Naive B cell (primary cell): ENCODE measurements at places on chromosomes 6 and 20. TPM values are rescaled to one million over a fixed set of nuclear protein-coding genes. Genes with fewer than 3 reads are reported as not detected.
A peak's percentile ranks its signal among the peaks of the same experiment; 100 is the strongest.

GRCh38 chr6:107794771-107795170, 29.3 kb downstream of the SCML4 start:
- H3K4me1 ChIP-seq = peaks cover 41% of the 10 kb centered on the region
- no peak overlapping the region for H3K27ac ChIP-seq
- H3K36me3 ChIP-seq = peaks cover 8% of the 10 kb centered on the region
- no peak overlapping the region for H3K4me3 ChIP-seq

TTK gene
- polyA plus RNA-seq = 0.72 TPM

GRCh38 chr6:41560431-41561192, 14.4 kb downstream of the FOXP4 start:
- H3K27ac ChIP-seq = peak overlapping the region; percentile 98
- peaks cover 30% of the 10 kb centered on the region for H3K4me1 ChIP-seq
- H3K27me3 ChIP-seq = no peaks in the 10 kb centered on the region
- peak; percentile 81 for DNase-seq

GRCh38 chr6:167113935-167114910, 8.7 kb upstream of the CCR6 start:
- peak overlapping the region; percentile 92 for H3K4me3 ChIP-seq
- peaks cover 85% of the 10 kb centered on the region for H3K4me1 ChIP-seq
- peak overlapping the region; percentile 100 for H3K27ac ChIP-seq
- H3K36me3 ChIP-seq = peaks cover 17% of the 10 kb centered on the region
- peak; percentile 96 for DNase-seq
- H3K27me3 ChIP-seq = no peaks in the 10 kb centered on the region

DNA sequence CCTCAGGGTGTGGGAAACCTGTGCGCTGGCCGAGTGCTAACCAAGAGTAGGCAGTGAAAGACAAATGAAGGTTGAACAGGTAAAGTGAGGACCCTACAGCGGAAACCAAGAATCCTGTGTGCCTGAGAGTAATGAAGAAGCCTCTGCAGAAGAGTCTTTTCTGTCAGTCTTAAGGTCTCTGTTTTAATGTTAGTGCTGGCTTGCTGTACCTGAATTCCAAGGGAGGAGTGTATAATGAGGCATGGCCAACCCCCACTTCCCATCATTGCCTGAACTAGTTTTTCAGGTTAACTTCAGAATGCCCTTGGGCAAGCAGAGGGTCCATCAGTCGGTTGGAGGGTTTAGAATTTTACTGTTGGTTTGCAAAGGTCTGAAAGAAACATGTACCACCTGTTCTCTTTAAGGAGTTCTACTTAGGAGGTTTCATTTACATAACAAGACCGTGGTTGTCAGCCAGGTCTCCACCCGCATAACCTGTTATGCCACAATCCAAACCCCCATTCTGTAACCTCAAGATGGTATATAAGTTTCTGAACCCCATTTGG, 589 bp upstream of the PDCD2 start:
- H3K36me3 ChIP-seq = no peaks in the 10 kb centered on the region
- peaks cover 5% of the 10 kb centered on the region for H3K27me3 ChIP-seq
- H3K4me3 ChIP-seq = peak overlapping the region; percentile 96

GRCh38 chr6:90296341-90297114, at the start of gene BACH2:
BACH2 (minus strand) TSS chr6:90296843; CDS start chr6:90008844, 287,999 bp downstream.
- H3K36me3 ChIP-seq = peaks cover 8% of the 10 kb centered on the region
- peaks cover 33% of the 10 kb centered on the region for H3K4me1 ChIP-seq
- peak within 1 kb of the TSS; percentile 98 for H3K27ac ChIP-seq
- peak; percentile 95 for DNase-seq
- no peaks in the 10 kb centered on the region for H3K27me3 ChIP-seq
- peak within 1 kb of the TSS; percentile 95 for H3K4me3 ChIP-seq

DNA sequence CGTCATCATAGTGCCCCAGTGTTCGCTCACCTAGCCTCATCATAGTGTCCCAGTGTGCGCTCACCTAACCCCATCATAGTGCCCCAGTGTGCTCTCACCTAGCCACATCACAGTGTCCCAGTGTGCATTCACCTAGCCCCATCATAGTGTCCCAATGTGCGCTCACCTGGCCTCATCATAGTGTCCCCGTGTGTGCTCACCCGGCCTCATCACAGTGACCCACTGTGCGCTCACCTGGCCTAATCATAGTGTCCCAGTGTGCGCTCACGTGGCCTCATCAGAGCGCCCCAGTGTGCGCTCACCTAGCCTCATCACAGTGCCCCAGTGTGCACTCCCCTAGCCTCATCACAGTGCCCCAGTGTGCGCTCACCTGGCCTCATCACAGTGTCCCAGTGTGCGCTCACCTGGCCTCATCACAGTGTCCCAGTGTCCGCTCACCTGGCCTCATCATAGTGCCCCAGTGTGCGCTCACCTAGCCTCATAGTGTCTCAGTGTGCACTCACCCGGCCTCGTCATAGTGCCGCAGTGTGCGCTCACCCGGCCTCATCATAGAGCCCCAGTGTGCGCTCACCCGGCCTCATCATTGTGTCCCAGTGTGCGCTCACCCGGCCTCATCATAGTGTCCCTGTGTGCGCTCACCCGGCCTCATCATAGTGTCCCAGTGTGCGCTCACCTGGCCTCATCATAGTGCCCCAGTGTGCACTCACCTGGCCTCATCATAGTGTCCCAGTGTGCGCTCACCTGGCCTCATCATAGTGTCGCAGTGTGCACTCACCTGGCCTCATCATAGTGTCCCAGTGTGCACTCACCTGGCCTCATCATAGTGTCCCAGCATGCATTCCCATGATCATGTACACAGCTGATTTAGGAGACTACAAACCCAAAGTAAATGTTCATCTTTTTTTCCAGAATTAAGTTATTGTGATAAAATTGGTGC, 9.5 kb downstream of the TMEM242 start:
- H3K27me3 ChIP-seq = no peaks in the 10 kb centered on the region
- no peak overlapping the region for H3K4me3 ChIP-seq
- H3K4me1 ChIP-seq = peaks cover 6% of the 10 kb centered on the region
- peaks cover 12% of the 10 kb centered on the region for H3K36me3 ChIP-seq

- H3K36me3 ChIP-seq = no peaks in the 10 kb centered on the region
- H3K27ac ChIP-seq = peak overlapping the region; percentile 95
- no peaks in the 10 kb centered on the region for H3K27me3 ChIP-seq
These were observed 1.1 kb downstream of the PPP1R18 start for GRCh38 chr6:30685157-30686008.

AIF1 gene
- 5.9 TPM for polyA plus RNA-seq

DNA sequence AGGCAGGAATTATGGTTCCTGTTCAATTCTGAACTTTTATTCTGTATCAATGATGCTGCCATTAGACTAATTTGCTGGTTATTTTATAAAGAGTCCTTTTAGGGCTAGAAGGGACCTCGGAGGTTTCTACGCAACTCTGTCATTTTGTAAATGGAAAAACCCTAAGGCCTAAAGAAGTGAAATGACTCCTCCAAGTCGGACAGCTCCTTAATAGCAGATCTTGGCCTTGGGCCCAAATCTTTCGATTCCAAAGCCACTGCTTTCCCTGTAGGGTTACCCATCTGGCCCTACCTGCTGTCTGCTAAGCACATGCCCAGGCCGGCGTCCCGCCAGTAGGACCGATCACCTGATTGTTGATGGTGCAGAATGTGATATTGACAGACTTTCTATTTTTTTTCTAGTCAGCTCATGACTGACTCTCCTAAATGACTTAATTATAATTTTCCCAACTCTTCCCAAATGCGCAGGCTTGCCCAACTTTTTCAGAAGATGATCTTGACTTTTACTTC, 40.2 kb downstream of the PLEKHG1 start:
- peaks cover 15% of the 10 kb centered on the region for H3K36me3 ChIP-seq
- H3K27ac ChIP-seq = peak overlapping the region; percentile 36
- H3K4me1 ChIP-seq = peaks cover 69% of the 10 kb centered on the region
- no peak overlapping the region for H3K4me3 ChIP-seq
- no peaks in the 10 kb centered on the region for H3K27me3 ChIP-seq

DNA sequence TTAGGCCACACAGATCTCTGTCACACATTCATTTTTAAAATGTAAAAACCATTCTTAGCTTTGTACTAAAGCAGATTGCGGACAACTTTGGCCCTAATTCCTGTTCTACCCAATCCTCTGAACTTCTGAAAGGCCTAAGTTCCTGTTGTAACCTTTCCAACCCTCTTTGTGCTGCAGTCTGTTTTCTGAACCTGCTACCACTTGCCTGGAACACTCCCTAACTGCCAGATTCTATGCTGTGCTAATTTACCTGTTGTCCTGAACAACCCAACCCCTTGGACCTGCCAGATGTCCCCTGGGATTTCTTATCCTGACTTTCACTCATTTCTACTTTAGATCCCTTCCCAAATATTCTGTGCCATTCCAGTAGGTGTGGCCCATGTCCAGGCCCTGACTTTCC, 398.7 kb downstream of the ZFAND3 start:
- H3K27me3 ChIP-seq = no peaks in the 10 kb centered on the region
- no peak overlapping the region for H3K27ac ChIP-seq
- H3K36me3 ChIP-seq = no peaks in the 10 kb centered on the region
- no peak for DNase-seq
- no peak overlapping the region for H3K4me3 ChIP-seq

DNA sequence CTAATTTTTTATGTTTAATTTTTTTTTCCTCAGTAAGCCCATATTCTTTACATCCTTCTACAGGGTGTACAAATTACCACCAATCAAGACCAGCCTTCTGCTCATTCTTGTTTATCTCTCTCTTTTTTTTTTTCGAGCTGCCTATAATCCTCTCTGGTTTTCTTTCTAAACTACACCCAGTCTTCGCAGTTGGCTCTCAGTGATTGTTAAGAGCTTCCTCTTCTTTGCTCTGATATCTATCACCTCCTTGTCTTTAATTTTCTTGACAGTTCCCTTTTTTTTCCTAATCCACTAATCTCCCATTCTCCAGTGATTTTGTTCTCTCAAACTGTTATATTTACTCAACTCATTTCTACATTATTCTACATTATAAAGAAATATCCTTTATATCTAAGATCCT, 38.5 kb upstream of the PTPRK start:
- no peaks in the 10 kb centered on the region for H3K27me3 ChIP-seq
- no peak overlapping the region for H3K4me3 ChIP-seq
- H3K36me3 ChIP-seq = no peaks in the 10 kb centered on the region
- no peaks in the 10 kb centered on the region for H3K4me1 ChIP-seq
- no peak for DNase-seq

- H3K27ac ChIP-seq = peak within 1 kb of the TSS; percentile 98
- H3K4me1 ChIP-seq = peaks cover 57% of the 10 kb centered on the region
- DNase-seq = peak; percentile 74
- H3K4me3 ChIP-seq = peak within 1 kb of the TSS; percentile 90
- no peaks in the 10 kb centered on the region for H3K36me3 ChIP-seq
- peaks cover 6% of the 10 kb centered on the region for H3K27me3 ChIP-seq
These were observed at the start of gene FNDC11 for GRCh38 chr20:63553933-63554290. FNDC11 (plus strand) TSS chr20:63554159; CDS start chr20:63555664, 1,505 bp downstream.

DNA sequence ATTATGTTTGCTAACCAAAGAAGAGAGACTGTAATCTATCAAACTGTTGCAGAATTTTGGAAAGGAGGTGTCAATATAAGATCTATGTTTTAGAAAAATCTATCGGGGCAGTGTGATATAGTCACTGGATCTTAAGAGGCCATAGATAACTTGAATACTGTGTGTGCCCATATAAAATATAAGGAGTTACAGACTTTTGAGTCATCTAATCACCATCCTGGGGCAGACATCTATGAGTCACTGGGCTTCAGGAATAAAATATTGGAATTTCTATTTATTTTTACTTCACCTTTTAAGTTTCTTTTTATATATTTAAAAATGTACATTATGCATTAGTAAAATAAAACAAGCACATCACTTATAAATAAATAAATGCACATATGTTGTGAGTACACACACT, 509.3 kb upstream of the MAN1A1 start:
- no peaks in the 10 kb centered on the region for H3K27me3 ChIP-seq
- peaks cover 10% of the 10 kb centered on the region for H3K4me1 ChIP-seq
- no peak overlapping the region for H3K27ac ChIP-seq
- no peak for DNase-seq
- H3K36me3 ChIP-seq = no peaks in the 10 kb centered on the region

DNA sequence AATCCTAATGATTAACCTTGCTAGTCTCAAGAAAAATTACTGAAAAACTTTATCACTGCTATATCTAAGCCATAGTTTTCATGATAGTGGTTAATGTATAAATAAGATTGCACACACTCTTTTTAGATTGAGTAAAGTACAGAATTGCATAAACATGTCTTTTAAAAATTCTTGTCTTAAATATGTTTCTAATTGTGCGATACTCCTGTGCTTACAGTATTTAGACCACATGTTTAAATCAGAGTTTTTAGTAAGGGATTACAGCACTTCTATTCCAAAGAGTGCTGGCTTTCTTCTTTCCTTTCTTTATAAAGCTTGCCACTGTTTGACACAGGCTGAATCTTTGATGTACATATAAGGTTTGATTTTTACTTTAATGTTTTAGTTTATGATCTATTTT, 36.8 kb upstream of the RGS17 start:
- H3K36me3 ChIP-seq = peaks cover 6% of the 10 kb centered on the region
- H3K4me3 ChIP-seq = no peak overlapping the region
- DNase-seq = no peak
- H3K4me1 ChIP-seq = no peaks in the 10 kb centered on the region

DNA sequence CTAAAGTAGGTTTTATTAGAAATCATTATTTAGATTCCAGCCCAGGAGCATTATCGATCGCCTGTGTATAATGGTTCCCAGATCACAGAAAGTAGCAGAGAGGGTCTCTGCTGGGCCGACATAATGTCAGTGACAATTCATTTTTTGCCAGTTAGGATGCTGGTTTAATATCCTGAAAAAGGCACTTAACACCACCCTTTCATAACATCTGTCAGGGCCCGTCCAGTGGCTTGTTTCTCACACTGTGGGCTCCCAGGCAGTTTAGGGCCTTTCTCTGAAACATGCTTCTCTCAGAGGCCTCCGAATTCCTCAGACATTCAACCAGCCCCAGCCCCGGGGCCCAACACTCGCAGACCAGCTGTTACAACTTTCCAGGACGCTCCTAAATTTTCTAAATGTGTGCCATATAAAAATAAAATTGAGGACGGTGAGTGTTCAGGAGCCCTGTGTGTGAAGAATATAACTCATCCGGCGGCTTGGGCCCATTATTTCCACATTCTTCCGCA, 108.6 kb upstream of the EYA4 start:
- H3K27ac ChIP-seq = no peak overlapping the region
- DNase-seq = no peak
- no peaks in the 10 kb centered on the region for H3K36me3 ChIP-seq
- H3K4me3 ChIP-seq = no peak overlapping the region

FAM184A gene
- polyA plus RNA-seq = not detected

- no peaks in the 10 kb centered on the region for H3K36me3 ChIP-seq
- H3K27ac ChIP-seq = no peak overlapping the region
- peaks cover 13% of the 10 kb centered on the region for H3K4me1 ChIP-seq
- H3K4me3 ChIP-seq = no peak overlapping the region
These were observed 10.2 kb upstream of the EPB41L1 start for GRCh38 chr20:36144336-36144735.

DNA sequence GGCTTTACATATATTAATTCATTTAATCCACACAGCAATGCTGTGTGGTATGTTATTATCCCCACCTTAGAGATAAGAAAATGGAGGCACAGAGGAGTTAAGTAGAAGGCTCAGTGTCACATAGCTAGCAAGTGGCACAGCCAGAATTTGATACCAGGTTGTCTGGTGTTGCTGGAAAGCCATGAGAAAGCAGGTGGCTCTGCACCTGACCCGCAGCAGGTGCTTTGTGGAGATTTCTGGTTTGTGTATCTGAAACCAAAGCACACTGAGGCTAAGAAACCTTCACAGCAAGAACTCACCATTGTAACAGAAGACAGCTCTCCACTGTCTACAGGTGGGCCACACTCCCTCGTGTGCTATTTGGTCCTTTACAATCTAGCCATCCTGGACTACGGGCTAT, 7.5 kb downstream of the ELMO2 start:
- H3K27me3 ChIP-seq = no peaks in the 10 kb centered on the region
- H3K36me3 ChIP-seq = no peaks in the 10 kb centered on the region
- DNase-seq = no peak
- no peak overlapping the region for H3K4me3 ChIP-seq
- peaks cover 52% of the 10 kb centered on the region for H3K4me1 ChIP-seq
- H3K27ac ChIP-seq = no peak overlapping the region
